HFF-Myc (cell line): ENCODE measurements at places on chromosomes 4 and X.

- no peak for DNase-seq
Measured at GRCh38 chr4:91525621-91526020, 778.1 kb upstream of the GRID2 start.

- DNase-seq, result no peak
Measured at GRCh38 chr4:63348735-63349673, 1060.2 kb downstream of the TECRL start.

- DNase-seq, result no peak
Measured at GRCh38 chr4:156195914-156196313, 242.2 kb upstream of the CTSO start.

DNA sequence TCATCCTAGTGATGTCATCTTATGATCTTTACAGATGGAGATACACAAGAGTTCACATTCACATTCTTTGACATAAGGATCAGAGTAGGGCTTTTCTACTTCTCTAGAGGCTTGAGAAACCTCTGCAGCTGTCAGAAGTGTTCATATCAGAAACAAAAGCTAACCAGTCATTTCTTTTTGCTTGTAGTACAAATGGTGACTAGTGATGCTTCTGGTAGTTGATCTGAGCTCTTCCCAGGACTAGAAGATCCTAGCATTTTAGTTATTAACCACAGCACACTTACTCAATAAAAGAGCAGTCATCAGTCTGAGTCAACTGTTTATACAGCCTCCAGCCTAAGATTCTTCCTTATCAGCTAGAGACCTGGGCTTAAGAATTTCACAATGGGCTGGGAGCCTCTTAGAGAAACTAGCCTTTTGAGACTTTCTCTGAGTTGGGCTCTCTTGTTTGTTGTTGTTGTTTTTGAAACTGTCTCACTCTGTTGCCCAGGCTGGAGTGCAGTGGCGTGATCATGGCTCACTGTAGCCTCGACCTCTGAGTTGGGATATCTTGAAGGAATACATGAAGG is 84.1 kb downstream of the TMEM164 start:
- DNase-seq, result no peak
